Osteoblast (primary cell): ENCODE measurements at places on chromosomes 5 and 9. TPM values are rescaled to one million over a fixed set of nuclear protein-coding genes. Genes with fewer than 3 reads are reported as not detected.

EEIG1 gene
- total RNA-seq: 18.0 and 20.6 TPM in 2 replicates

FUT7 gene
- not detected in 2 replicates for total RNA-seq

RASEF gene
- total RNA-seq: 1.4 and 2.1 TPM in 2 replicates

NPM1 gene
- 1,126 and 1,271 TPM in 2 replicates for total RNA-seq

SEMA5A gene
- total RNA-seq: 42.3 and 47.1 TPM in 2 replicates

DNA sequence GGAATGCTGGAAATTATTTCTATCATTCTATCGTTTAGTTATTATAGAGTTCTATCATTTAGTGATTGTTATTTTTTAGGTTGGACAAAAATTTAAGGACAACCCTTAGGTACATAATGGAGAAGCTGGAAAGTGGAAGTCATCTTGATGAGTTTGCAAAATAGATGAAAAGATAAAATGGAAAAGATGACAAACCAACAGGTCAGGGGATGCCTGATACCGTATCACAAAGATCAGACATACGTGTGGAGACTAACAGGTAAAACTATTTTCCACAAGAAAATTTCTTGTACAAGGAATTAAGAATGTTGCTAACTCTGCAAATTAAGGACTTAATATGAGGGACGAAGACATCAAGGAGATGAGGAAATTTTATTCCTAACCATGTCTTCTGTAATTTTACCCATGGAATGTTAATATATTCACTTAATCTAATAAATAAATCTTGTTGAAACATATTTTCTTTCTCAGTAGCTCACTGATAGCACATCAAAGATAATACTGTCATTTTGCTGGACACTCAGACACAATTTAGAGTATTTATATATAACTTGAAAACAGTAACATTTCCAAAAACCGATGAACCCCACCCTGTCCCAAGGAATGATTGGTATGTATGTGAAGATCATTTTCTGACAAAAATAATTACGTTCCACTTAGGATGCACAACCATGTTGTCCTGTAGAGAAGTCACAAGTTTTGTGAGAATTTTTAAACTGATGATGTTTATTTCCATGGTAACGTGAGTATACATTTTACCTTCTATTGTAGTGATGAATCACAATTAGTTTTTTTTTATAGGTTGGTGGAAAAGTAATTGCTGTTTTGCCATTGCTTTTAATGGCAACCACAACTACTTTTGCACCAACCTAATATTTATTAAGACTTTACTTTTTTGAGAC, 2.6 kb downstream of the LURAP1L start:
- DNase-seq: peak; percentile 77

DNA sequence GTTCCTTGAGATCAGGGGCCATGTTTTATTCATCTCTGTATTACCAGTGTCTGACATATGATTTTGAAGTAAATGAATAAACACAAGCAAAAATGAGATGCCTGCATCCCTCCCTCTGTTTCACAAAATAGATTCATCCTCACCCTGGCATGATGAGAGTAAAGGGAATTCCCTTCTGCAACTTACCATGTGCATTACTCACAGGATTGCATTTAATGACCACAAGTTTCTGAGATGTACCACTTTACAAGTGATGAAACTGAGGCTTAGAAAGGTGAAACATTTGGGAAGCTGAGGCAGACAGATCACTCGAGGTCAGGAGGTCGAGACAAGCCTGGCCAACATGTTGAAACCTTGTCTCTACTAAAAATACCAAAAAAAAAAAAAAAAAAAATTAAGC, 74.2 kb upstream of the TNFSF8 start:
- DNase-seq: peak; percentile 21

DNA sequence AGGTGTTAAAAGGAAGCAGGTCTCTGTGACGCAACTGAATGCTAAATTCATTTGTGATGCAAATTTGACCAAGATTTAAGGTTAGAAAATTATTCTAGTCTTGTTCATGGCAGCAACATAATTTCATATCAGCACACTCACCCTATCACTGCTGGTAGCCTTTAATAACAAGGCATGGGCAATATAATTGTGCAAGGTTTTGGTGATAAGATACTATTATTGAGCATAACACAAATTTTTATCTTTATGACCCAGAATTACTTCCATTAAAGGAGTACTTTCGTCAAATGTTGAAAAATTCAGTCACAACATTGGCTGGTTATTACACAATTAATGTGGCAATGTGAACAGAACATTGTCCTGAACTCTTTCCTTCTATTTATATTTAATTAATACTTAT, 96.0 kb upstream of the PAM start:
- DNase-seq: no peak

GRCh38 chr5:174897281-174897950, 173.0 kb downstream of the MSX2 start:
- no peak for DNase-seq

- DNase-seq: no peak
These were observed 40.4 kb upstream of the CTNNA1 start for GRCh38 chr5:138712791-138713190.

DNA sequence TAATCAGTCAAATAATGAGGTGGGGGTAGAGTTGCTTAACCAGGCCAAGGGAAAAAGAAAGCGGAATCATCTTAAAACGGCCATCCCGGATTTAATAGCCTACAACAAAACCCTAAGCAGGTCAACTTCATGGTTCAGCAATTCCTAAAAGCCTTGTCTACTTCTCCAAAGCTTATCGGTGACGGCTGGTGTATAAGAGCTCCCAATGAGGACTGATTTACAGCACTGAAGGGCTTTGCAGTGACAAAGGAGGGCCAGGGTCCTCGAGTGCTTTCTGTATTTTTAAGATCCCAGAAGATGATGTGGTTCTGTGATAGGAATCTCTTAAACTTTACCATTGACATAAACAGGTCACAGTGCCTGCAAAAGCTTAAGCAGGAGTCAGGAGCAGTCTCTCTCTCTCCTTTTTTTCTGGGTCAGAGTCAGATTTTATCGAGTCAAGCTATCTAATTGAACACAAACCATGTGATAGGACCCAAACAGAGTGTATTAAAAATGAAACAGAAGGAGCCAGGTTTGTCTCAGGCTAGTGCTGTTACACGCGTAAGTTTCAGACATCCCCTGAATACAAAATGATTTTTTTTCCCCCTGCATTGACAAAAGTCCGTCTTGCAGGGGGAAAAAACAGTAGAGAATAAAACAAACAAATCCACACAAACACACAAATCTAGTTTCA, 663.6 kb upstream of the ZNF608 start:
- DNase-seq: no peak

DNA sequence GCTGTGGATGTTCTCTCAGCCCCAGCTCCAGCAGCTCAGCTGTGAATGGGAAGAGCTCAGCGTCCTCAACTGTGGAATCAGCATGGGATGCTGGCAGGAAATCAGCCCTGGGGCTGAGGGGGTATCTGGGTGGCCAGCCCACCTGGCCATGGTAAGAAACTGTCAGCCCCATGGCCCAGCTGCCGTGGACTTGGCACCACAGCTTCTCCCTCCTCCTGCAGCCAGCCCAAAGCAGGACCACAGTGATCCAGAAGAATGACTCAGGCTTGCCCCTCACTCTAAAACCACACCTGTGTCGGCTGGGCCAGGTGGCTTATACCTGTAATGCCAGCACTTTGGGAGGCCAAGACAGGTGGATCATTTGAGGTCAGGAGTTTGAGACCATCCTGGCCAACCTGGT, 48.0 kb downstream of the SAR1B start:
- DNase-seq: no peak

- no peak for DNase-seq
These were observed 35.3 kb upstream of the RNF20 start for GRCh38 chr9:101498323-101498722.

GRCh38 chr9:100150214-100150613, 51.2 kb downstream of the INVS start:
- DNase-seq: peak; percentile 22

DNA sequence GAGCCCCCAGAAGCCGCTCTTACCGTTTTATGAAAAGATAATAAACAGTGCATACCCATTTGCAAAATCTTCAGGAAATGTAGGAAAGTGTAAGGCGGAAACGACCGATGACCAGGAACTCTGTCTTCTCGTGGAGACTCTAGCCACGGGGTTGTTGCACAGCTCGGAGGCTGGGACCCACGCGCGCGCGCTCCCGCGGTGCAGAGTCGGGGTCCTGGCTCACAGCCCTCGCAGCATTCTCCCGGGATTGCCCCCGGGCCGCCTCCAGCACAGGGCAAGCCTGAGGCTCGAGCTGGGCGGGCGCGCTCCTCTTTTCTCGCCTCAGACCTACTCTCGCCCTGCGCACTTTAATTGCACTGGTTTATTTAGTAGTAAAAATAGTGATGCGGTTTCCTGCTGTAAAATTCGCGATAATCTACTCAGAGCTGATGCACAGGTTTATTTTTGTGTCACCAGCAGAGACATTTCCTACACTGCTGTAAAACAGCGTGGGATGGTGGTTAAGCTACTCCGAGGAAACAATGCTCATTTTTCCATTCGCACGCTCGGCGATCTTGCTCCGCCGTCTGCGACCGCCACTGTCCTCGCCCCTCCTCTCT, 15.5 kb downstream of the TRIM7 start:
- DNase-seq: peak; percentile 78

DNA sequence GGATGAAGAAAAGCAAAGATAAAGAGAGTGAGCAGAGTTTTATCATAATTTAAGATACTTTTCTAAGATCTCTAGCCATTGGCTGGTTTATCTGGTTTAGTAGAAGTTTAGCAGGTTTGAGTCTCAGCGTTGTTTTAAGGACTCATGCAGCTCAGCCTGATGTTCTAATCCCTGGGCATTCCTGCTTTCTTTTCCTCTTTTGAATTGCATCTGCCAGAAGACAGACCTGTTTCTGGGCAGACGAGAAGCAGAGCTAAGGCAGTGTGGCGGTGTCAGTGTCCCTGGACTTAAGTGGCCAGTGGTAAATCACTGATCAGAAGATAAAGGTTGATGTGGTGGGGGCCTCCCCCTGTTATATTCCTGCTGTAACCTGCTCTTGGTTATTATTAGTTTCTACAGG, 138.6 kb downstream of the ADCY2 start:
- no peak for DNase-seq

GRCh38 chr5:172502969-172503368, 48.6 kb upstream of the SH3PXD2B start:
- DNase-seq: no peak

DNA sequence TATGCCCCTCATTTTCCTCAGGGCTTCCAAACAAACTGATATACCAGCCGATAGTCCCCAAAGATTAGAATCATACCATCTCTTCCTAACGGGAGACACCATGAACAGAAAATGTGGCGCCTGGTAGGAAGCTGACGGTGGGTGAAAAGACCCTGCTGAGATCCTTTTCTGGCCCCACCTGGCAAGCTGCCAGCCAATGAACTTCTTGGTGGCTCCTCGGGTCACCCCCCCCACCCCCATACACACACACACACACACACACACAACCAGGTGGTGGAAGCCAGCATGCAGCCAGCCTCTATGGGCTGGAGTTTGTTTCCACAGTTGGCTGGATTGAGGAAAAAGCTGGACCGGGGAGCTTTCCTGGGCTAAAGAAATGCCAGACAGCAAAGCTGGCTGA, 4.8 kb upstream of the CCIN start:
- DNase-seq: peak; percentile 10

GRCh38 chr9:30714389-30714788, 1670.1 kb upstream of the ACO1 start:
- DNase-seq: no peak

DNA sequence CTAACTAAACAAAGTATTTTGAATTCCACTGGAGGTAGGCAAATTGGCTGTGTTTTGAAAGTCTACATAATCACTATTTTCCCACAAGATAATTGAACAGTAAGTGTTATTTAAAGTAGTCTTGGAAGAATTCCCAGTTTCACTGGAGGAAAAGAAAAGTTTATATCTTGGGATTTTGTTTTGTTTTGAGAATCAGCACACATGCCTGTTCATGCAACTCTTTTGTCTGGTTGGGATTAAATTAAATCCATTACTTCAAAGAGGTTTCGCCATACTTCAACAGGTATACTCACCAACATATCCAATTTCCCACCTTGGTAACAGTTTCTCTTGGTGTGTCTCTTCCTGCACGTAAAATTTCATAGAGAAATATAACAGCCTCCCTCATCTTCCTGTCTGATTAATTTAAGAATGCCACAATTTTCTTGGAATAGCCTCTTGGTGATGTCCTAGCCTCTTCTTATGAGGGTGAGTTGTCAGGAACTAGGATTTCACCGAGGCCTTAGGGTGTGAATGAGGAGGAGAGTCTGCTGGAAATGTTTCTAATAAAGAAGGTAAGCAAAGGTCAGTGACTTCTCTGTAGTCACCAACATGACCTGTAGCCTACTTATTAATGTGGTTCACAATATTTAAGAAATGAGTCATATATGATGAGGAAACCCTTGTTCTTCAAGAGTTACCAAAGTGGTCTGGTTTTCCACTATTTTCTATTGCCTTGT, 48.1 kb downstream of the ITGA2 start:
- DNase-seq: no peak

DNA sequence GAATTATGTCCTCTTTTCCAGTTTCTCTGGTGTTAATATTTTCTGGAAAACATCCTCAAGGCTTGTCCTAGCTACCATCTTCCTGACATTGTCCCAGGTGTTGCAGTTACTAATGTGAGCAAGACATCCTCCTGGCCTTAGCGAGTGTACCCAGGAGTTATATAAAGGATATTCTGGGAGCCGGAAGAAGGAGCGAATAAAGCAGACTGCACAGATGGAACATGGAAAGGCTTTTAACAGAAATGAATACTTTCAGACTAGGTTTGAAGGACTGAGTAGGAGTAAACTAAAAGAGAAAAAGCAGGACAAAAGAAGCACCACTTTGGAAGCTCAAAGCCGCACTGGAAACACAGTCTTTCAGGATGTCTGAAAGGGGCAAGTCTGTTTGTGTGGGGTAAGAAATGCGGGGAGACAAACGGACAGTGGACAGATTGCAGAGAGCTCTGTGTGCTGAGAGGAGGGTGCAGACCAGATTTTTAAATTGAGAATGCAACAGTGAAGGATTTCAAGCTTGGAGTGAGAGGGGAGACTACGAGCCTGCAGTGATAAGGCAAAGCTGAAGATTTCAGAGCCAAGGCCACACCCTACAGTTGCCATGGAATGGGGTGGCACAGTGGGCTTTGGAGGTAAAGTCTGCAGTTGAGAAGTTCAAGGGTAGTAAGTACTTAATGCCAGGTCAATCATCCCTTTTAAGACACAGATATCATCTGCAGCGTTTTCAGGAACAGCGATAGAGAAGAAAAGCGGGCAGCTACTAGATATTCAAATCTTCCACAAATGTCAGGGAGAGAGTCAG, 94.1 kb upstream of the TAF11L2 start:
- no peak for DNase-seq

- no peak for DNase-seq
These were observed 24.1 kb downstream of the RIGI start for GRCh38 chr9:32501868-32502267.

GRCh38 chr5:156963125-156963524, at the start of gene TIMD4:
Gene TIMD4 (minus strand): TSS chr5:156963226. CDS start chr5:156963198, 28 bp downstream.
- no peak for DNase-seq
